ENCODE measurements at places on chromosomes 13 and 19. TPM values are rescaled to one million over a fixed set of nuclear protein-coding genes. Genes with fewer than 3 reads are reported as not detected.

Gene AP2A1
- 37.3 TPM for total RNA-seq

DNA sequence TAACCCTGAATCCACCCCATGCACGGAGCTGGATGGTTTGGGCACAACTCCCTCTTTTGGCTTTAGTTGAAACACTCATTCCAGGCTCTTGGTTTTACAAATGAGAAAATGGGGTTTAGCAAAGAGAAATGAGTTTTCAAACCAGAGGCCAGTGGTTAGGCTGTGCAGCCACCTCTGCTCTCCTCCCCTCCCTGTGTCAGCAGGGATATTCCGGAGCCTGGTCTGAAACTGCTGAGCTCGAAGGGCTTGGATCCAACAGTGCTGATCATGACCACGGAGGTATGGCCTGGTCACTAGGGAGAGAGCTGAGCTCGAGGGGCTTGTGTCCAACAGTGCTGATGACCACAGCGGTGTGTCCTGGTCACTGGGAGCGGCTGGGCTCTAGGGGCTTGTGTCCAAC lies 41.5 kb downstream of the ZNF787 start:
- DNase-seq, result no peak

Gene LRRC63
- 1.2 TPM for total RNA-seq

DNA sequence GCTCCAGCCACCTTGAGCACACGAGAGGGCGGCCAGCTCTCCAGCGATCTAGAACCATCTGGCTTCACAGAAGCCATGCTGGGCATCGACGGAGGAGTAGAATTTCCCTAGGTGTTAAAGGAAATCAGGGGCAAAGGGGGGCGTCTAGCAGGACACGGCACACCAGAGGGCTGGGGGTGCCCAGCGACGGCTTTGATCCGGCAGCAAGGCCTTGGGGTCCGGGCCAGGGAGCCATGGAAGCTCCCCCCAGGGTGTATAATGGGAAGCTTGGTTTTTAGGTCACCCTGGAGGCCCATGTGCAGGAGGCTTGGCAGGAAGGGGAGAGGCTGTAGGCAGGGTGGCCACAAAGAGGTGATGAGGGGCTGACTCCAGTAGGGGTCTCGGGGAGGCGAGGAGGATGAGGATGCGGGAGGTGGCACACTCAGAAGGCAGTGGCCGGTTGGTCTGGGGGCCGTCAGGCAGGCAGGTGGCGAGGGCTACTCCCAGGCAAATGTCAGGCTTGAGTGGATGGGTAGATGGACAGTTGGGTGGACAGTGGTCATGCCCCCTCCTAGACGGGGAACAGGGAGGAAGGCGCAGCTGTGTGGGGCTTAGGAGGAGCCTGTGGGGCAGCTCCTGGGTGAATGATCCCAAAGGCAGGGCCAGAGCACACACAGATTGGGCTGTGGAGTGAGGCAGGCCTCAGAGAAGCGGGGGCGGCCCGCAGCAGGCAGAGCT lies 5.6 kb downstream of the KMT5C start:
- DNase-seq, result no peak

GRCh38 chr13:103810026-103810425 lies 743.8 kb upstream of the SLC10A2 start:
- no peak for DNase-seq

DNA sequence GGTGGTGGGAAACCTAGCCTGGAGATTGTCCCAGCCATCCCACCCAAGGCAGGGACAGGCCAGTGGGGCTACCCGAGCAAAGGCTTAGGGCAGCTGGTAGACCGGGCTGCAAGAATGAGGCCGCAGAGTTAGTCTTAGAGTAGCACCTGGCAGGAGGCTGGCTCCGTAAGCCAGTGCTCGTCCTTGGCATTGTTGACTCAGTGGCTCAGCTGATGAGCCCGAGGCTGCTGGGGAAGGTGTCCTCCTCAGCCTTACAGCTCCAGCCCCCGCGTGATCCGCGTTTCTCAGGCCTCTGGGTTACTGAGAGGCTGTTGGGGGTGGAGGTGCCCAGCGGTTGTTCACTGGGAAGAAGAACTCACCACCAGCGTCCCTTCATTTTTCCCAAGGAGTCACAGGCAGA lies 24.7 kb downstream of the PPP1R37 start:
- no peak for DNase-seq

- no peak for DNase-seq
These were observed 434.2 kb downstream of the PCDH20 start for GRCh38 chr13:60981407-60981806.

DNA sequence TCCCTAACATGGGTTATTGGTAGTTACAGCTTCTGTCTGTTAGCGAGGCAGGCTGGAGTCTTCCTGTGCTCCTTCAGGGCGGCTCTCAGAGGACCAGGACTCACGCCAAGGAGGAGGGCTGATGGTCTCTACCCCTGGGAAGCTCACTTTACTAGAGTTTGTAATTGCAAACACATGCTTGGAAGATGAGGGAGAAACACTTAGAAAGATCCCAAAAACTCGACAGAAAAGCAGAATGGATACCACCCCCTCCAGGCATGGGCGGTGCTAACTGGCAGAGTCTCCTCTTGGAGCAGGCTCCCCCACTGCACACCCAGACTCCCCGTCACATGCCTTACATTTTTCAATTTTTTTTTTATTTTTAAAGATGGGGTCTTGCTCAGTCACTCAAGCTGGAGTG lies 62.0 kb downstream of the PARP4 start:
- peak; percentile 28 for DNase-seq

GRCh38 chr13:78910147-78910546 lies 251.2 kb upstream of the OBI1 start:
- no peak for DNase-seq

- DNase-seq, result no peak
These were observed 23.3 kb downstream of the EXOSC8 start for GRCh38 chr13:37023871-37024270.

DNA sequence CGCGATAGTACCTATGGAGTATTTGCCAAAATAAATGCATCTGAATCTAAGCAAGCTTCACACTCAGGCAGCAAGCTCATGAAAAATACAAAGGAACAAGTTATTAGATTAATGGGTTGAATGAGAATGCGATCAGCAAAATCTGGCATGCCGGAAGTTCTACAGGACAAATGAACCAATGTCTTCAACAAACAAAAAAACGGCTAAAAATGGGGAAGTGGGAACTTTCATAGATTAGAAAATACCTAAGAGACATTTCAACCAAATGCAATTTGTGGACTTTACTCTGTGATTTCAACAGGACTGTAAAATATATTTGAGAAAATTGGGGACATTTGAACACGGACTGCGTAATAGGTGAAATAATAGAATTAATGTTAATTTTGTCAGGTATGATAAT lies 22.4 kb upstream of the RNASEH2B start:
- no peak for DNase-seq

Gene OR7D4
- not detected for total RNA-seq

DNA sequence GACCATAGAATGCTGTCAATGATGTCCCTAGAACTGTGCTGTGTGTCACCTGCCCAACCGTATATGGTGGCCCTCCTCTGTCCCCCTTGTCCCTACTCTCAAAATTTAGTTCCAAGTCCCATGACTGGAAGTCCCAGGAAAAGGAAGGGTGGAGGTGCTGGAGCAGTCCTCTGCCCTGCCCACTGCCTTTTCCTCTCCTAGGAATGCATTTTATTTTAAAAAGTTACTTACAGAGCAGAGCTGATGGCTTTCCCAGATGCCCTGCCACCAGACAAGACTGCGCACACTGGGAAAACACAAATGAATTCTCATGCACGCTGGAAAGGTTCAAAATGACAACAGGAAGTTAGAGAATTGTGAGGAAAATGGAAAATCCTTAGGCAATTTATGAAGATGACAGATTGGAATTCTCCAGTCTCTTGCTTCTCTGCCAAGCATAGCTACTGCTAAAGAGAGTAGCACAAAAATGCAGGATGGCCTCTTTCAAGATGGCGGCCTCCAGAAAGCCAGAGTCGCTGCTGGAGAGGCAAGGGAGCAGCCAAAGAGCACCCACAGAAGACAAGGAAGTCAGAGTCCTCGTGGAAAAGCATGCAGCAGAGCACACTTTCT lies 117.1 kb upstream of the TSC22D1 start:
- no peak for DNase-seq

DNA sequence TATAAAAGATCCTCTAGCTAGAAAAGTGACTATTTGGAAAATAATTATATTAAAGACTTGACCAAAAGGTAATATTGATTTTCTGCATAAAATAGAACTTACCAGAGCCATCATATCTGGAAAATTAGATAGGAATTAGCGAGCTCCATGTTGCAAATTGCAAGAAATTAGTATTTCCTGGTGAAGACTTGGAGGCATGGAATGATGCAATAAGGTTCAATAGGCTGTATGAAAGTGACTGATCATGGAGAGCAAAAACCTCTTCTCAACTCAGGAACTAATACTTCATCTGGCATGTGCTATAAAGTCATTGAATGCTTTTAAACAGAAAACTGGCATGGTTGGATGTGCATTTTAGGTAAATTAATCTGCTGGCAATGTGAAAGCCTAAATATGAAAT lies 66.3 kb upstream of the UFM1 start:
- no peak for DNase-seq

DNA sequence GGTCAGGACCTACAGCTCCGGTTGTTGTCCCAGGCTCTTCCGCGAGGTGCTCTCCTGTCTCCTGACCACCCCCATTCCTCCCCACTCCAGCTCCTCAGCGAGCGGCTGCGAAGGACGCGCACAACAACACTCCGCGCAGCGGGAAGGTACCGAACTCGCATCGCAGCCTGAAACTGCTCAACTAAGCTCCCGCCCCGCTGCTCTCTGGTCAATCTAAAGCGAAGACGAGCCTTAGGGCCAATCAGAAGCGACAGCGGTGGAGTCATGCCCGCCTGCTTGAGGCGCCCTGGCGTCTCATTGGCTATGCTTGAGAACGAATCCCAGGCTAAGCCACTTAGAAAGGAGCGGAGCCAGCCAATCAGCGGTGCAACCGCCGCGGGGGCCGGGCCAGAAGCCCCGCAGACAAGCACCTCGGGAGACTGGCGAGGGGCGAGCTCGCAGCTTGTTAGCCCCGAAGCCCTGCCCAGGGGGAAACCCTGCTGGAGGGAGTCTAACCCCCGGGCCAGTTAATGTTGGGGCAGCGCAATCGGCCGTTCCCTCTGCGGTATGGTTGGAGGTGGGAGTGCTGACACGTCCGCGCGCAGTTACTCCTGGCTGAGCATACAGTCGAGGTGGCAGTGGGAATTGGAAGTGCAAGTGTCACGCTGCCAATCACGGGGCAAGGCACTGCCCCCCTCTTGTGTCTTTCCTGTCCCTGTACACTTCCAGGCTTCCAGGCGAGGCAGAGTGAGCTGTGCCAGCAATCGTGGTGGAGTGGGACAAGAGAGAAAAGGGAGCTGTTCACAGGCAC lies 1.9 kb upstream of the ZBTB32 start:
- peak; percentile 93 for DNase-seq

- no peak for DNase-seq
These were observed 70.2 kb downstream of the KLF2 start for GRCh38 chr19:16394681-16395375.

- no peak for DNase-seq
These were observed 44.5 kb downstream of the TMEM255B start for GRCh38 chr13:113803409-113804016.

- DNase-seq, result no peak
These were observed 19.1 kb downstream of the PGLS start for GRCh38 chr19:17530586-17530985.

DNA sequence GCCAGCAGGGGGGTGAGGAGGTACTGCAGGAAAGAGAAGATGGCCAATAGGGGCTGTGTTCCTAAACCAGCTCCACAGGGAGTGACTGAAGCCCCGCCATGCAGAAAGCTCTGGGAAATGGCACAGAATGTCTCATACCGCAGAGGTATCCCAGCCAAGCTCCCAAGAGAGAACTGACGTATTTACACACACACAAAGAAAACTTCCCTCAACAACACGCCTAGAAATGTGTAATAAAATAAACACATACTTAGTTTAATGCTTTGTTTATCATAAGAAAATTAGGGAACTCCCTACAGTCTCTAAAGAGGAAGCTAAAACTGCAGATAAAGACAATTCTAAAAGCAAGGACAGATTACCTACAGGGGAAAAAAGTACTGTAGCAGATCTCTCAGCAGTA lies 40.0 kb downstream of the ESD start:
- DNase-seq, result no peak

- DNase-seq, result peak; percentile 64
These were observed 20.3 kb upstream of the AKT2 start for GRCh38 chr19:40305403-40305802.

DNA sequence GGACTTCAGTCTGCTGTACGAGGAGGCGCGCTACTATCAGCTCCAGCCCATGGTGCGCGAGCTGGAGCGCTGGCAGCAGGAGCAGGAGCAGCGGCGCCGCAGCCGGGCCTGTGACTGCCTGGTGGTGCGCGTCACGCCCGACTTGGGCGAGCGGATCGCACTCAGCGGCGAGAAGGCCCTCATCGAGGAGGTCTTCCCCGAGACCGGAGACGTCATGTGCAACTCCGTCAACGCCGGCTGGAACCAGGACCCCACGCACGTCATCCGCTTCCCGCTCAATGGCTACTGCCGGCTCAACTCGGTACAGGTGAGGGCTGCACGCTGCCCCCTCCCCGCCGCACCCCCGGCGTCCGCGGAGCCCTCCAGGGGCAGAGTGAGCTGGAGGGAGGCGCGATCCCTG lies 14.6 kb downstream of the KCTD15 start:
- no peak for DNase-seq

Gene PHLDB3
- 10.7 TPM for total RNA-seq

- no peak for DNase-seq
These were observed 27.8 kb downstream of the MBNL2 start for GRCh38 chr13:97249796-97250495.

Gene KIR3DL2
- not detected for total RNA-seq

Gene ZNF180
- total RNA-seq, result 23.7 TPM

GRCh38 chr19:16660763-16661479 lies at the start of gene TMEM38A:
TMEM38A (plus strand) TSS chr19:16661139; CDS start chr19:16661218, 79 bp downstream.
- no peak for DNase-seq

Gene SIAH3
- 0.16 TPM for total RNA-seq

Gene FXYD7
- 0.26 TPM for total RNA-seq

Gene ZNF418
- 18.7 TPM for total RNA-seq

DNA sequence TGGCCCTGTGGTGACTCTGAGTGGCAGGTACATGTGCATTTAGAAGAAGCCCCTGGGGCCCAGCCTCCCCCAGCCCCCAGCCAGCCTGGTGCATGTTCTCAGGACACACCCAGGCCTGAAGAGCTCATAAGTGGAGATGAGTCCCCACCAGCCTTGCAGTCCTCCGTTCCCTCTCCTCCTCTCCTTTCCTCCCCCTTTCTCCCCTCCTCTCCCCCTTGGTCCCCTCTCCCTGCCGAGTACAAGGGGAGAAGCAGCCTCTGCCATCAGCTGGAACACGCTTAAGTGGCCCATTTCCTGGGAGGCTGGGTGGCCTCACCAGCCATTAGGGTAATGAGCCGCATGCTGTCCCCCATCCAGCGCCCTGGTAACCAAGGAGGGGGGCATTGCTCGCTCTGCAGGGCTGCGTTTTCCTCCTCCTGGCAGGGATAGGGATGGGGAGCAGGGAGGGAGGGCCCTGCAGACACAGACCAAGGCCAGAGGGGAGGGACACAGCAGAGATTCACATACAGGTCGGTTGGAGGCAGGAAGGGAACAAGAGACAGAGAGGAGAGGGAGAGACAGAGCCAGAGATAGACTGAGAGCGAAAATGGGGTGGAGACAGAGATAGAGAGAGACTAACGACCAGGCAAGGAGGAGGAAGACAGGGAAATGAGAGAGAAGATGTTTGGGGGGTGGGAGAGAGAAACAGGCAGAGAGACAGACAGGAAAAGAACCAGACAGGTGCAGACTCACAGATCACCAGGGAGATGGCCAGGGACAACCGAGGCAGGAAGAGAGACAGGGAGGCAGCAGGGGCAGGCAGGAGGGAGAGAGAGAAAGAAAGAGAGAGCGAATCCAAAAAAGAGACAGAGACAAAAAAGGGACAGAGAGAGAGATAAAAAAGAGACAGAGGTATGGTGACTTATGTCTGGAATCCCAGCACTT lies 19.3 kb upstream of the DPP9 start:
- DNase-seq, result no peak

- DNase-seq, result no peak
These were observed 3.0 kb upstream of the TNNT1 start for GRCh38 chr19:55152017-55152416.
